ENCODE measurements at places on chromosomes 11 and 22.

- peak; percentile 89 for DNase-seq
These were observed 3.0 kb downstream of the ATL3 start for GRCh38 chr11:63667995-63668795.

DNA sequence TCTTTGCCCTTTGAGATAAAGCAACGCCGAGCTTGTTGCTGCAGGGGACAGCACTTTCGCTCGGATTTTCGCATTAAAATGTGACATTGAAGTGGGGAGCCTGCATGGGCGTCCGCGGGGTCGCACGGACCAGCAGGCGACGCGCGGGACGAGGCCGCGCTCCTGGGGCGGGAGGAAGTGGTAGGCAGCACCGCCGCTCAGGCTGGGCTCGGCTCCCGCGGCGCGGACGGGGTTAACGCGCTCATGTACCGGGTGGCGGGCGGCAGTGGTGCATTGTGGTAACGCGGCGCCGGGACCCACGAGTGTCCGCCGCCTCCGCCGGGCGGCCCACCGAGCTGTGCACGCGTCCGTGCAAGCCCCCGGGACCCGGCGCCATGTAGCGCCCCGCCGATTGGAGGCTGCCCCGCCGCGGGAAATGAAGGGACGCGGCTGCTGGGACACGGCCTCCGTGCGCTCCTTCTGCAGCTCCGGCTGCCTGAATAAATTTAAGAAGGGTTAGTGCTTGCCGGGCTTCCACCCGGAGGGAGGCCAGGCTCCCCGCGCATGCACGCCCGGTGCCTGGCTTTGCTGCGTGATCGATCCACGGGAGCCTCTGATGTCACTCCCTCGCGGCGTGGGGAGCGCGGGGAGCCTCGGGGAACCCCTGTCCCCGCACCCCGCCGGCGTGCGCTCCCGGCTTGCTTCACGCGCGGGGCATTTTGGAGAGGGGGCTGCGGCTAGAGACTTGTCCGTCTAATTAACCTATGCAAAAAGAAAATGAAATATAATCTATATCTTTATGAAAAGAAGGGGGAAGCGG lies 127.7 kb downstream of the OSBP2 start:
- DNase-seq = no peak

DNA sequence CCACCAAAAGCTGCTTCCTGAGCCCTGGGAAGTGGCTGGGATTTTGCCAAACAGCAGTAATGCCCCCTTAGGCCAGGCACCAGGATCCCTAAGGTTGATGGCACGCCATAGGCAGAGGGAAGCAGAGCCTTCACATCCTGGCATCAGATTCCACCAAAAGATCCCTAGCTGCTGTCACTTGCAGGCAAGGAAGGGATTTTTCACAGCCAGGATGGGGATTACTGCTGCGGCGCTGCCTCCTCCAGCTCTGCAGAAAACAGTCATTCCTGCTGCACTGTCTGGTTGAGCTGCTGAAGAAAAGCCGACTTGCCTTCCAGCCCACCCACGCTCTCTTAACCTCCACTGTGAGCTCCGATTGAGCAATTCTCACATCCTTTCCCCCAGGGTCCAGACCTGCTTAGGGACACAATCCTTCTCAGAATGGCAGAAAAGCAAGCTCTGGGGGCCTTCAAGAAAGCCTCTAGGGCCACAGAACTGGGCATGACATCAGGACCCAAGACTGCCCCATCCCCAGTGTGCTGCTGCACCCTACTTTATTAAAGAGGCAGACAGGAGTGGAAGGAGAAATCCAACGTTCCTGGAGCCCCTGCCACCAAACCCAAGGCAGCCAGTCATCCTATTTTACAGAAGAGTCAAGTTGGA lies 19.9 kb downstream of the SYN3 start:
- no peak for DNase-seq

- peak; percentile 47 for DNase-seq
These were observed 11.3 kb downstream of the ABTB2 start for GRCh38 chr11:34346551-34346950.

- no peak for DNase-seq
These were observed 69.1 kb upstream of the ADSL start for GRCh38 chr22:40276996-40277823.

- no peak for DNase-seq
These were observed 4.5 kb upstream of the CREB3L1 start for GRCh38 chr11:46272816-46273427.

DNA sequence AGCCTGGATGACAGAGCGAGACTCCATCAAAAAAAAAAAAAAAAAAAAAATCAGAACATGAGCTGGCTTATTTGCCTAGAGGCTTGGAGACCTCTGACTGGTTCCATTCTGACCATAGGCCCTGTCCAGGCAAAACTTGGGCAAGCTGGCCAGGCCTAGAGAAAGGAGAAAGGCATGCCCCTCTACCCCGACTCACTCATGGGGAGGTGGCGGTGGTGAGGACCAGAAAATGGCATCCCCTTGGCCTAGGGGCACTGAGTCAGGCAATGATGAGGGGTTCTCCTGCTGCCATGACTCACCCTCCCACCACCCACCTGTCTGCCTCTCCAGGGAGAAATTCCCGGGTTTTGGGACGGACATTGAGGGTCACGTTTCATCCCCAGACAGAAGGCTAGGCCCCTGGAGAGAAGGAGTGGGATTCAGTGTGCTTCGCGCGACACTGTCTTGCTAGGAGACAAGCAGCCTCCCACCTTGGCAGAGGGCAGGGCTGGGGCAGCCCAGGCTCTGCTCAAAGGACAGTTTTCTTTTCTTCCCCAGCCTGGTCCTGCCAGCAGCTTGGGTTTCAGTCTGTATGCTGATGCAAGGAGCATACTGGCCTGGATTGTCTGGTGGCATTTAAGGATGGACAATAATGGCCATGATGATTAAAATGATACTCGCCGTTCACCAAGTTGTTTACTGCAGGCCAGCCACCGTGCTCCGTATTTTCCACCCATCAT lies 17.2 kb downstream of the TOB2 start:
- DNase-seq = no peak

- no peak for DNase-seq
These were observed 2.8 kb downstream of the CHADL start for GRCh38 chr22:41237707-41238569.

DNA sequence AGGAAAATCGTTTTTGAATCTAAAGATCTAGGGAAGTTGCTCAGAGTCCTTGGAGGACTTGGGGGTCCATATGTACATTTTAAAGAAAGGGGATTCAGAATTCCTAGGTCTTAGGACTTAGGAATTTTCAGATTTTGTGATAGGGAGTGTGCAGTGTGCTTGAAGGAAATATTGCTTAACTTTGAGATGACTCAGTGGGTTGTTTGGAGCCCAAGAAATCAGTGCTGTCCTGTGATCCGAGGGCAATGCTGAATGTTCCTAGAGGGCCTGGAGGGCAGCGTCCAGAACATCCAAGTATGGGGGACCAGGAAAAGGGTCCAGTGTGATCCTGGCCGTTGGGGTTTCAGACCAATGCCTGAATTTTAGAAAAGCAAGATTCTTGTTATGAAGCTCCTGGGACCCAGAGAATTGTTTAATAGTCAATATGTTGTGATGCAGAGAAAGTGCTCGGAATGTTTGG lies 3.1 kb upstream of the IGF2 start:
- no peak for DNase-seq

- no peak for DNase-seq
These were observed 14.0 kb downstream of the CFAP300 start for GRCh38 chr11:102061276-102061675.

- no peak for DNase-seq
These were observed 233.0 kb downstream of the FAM76B start for GRCh38 chr11:95556342-95557163.

- DNase-seq = no peak
These were observed 21.9 kb downstream of the IGSF9B start for GRCh38 chr11:133934599-133935550.

DNA sequence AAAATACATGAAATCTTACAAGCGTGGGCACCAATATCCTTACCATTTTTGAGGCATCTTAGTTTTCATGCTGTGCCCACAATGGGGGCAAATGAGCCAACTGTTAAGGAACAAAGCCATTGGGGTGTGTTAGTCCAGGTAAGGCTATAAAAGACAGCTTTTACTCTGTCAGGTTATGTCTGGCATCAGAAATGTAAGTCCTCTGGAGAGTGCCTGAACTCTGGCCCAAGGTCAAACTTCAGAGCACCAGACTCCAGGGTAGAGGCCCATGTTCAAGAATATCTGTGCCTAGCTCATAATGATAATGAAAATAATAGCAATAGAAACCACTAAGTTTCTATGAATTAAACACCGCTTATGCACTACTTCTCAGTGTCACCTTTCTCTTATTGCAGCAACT lies 105.5 kb downstream of the CSNK2A3 start:
- no peak for DNase-seq

DNA sequence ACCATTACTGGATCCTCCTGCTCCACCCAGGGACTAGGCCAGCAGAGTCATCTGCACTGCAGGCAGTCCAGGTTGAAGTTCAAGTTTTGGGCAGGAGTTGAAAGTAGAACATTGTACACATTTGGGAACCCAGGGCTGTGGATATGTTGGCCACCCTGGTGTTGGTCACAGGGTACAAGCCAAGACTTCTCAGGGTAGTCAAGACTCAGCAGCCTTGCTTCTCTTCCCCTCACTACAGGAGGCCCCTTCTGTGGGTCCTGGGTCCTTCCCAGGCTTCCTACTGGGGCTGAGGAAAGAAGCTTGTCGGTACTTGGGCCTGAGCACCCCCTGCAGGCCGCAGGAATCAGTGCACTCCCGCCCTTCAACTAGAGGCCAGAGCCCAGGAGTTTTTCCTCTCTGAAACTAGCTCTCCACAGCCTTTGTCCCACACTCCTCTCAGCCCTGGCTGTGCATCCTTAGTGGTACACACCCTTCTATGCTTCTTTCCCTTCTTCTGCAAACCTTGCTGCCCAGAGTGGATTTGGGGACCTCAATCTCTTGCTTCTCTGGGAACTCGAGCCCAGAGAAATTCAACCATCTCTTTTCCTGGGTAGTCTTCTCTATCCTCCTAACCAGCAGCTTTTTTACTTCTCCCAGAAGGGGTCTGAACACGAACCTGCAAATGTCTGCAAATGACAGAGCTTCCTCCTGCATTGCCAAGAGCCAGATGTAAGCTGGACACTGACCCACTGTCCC lies 2.6 kb upstream of the HPX start:
- DNase-seq = no peak

- DNase-seq = no peak
These were observed 242.7 kb upstream of the NCAM1 start for GRCh38 chr11:112718483-112718882.

DNA sequence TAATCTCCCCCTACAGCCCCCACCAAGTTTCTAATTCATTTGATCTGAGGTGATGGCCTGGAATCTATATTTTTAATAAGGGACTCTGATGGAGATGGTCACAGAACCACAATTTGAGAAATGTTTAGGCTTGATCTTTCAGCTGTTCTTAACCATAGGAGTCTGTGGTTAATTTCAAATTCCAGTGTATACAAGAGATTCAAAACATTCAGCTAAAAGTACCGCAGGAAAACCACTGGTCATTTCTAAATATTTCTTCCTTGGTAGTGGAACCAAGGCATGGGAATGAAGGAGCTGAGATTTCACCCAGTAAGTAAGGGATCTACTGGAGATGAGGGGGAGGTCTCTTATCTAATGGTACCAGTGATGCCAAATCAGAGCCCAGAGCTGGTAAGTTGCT lies 18.3 kb upstream of the GALNT18 start:
- DNase-seq = no peak

DNA sequence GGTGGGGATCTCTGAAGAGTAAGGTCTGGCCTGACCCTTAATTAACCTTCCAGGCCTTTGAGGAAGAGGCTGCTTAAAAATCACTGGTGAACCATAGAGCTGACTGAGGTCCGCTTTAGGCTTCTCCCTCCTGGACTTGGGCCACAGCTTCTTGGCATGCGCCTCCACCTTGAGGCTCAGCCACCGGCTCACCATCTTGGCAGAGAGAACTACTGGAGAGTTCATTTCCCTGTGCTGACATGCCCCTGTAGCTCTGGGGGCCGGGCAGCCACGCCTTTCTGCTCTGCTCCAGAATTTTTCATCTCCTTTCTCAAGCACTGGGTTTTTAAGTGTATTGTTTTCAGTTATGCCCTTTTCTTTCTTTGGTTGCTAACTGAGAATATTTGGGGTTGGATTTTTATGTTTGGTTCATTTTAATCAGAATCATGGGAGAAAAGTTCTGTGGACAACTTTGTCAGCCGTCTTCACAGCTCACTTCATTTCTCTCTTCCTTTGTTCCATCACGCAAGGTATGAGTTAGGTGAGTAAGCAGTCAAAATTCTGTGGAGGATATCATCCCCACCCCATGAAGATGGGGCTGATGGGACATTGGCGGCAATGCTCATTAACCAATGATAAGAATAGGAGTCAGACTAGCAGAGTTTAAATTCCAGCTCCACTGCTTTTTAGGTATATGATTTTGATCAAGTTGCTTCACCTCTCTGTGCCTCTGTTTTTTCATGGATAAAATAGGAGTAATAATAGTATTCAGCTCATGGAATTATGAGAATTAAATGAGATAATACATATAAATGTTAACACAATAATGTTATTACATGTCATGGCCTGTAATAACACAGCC lies 103.9 kb downstream of the DBX1 start:
- DNase-seq = no peak
